OCI-M1 (cell line): ENCODE measurements at places on chromosomes 1 and 21.
A peak's percentile ranks its signal among the peaks of the same experiment; 100 is the strongest.

DNA sequence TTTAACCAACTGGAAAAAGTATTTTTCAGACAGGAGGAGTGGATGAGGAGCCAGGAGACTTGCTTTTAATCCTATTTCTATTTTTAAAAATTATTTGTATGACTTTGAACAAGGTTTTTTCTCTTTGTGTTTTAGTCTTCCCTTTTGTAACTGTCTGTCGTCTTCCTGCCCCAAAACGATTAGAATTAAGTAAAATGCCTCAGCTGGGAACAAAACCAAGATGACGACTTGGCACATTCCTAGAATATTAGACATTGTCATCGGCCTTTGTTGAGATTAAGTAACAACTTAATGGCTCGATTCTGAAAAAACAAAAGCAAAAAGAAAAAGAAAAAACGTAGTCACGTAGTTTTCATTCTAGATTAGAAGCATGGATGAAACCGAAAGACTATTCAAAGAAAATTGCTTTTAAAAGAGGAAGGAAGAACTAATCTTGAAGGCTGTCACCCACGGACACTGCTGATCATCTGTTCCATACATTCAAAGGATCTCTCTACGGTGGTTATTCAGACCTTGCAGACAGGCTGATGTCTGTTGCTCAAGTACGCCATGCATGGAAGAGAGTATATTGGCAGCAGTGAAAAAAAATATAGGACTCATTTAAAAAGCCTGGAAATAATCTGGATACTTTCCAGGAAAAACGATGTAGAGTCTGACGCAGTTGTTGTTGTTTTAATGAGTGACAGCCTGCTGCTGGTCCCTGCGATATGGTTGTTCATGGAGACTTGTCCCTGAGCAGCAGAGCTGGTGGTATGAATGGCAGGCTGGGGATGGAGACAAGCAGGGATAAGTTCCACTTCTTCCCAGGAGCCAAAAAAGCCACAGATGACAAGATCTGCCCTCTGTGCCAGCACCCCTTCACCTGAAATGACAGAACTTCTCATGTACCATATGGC lies 16.8 kb downstream of the GNG4 start:
- DNase-seq: peak; percentile 75

- DNase-seq: no peak
Observed at GRCh38 chr21:46079352-46080170, 18.4 kb upstream of the COL6A2 start.

DNA sequence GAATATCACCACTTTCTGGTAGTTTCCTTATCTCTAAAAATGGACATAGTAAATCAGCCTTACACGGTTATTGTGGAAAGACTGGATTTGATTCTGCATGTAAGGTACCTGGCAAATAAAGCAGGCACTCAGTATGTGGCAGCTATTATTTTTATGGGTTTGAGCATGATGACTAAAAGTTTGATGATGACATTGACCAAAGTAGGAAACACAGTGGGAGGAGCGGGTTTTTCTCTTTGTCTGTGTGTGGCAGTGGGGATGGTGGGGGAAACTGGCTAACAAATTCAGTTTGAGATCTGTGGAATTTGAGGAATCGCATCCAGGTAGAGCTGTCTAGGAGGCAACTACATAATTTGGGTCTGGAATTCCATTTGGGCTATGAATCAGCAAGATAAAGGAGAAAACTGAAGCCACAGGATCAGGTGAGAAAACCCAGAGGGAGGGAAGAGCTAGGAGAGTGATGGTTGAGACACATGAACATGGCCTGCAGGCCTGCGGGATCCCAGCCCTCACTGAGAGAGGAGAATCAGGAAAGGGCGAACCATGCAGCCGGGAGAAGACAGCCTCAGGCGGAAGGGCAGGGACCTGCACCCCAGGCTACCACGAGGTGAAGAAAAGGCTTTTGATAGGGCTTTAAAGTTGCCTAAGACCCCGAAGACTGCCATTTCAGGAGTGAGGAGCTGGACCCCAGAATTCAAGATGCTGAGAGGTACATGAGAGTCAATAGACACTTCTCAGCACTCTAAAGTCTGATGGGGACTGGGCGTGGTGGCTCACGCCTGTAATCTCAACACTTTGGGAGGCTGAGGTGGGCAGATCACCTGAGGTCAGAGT lies 52.2 kb downstream of the MEF2D start:
- DNase-seq: no peak

- no peak for DNase-seq
Observed at GRCh38 chr21:43211072-43211759, 42.4 kb downstream of the CRYAA start.

DNA sequence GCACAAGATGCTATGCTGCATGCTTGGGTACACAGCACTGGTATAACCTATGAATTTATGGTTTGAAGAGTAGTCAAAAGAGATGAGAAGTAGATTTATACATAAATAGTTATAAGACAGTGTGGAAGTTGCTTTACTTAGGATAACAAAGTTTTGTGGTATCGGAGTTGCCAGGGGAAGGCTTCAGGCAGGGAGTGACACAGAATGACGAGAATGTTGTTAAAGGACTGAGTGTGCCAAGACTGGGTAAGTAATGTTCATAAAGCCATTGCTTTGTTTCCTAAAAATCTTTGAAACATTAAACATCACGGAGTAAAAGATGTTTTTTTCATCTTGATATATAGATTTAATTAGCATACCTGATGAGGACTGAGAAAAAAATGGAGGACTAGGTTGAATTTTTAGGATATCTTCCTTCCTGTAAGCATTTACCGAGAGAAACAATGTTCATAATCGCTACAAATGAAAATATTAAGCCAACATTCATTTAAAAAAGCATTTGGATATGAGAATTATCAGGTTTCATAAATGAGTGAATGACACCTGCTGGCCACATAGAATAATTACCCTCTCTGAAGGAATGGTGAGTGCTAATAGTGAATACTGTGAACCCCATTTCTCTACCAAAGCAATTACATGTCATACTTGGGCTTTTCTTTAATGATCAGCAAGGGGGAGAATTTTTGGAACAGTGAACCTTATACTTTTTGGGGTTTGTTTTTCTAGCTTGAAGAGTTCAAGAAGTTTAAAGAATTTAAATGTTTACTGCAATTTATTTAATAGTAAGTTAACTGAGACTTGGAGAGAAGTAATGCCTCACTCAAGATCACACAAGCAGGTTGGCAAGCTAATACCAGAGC lies 28.4 kb downstream of the EXTL2 start:
- DNase-seq: peak; percentile 73

DNA sequence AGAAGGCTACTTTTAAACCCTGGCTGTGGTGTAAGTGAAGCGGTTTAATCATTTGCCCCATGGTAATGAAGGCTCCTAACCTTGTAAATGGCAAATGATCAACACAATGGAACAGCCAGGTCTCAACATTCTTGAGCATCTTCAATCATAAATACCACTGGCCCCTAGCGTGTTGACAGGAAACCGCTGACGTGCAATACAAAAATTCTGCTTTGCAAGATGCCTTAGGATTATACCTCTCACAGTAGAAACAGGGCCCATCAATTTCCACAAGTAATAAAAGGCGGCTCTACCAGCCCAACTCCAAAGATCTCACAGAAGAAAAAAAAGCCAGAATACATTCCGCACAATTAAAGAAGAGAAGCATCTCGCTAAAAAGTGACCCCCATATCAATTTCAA lies 32.8 kb downstream of the LGALS8 start:
- no peak for DNase-seq

GRCh38 chr21:41745026-41745820 lies 21.6 kb downstream of the RIPK4 start:
- DNase-seq: no peak

DNA sequence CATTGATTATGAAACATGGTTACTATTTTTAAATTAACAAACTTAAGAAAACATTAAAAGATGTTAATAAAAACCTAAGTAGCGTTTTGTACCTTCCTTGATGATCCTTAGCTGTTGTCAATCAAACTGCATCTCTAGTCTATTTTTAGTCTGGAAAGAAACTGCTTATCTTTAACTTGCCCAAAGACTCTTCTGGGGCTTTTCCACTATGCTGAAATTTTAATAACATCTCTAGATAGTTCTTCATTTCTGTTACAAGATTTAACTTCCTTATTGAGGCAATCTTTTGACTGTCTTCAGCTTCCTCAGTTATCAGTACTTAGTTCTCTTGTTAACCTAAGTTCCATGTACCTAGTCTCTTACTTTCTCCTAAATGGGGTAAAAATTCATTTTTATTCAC lies 135.9 kb upstream of the HMCN1 start:
- DNase-seq: peak; percentile 31

DNA sequence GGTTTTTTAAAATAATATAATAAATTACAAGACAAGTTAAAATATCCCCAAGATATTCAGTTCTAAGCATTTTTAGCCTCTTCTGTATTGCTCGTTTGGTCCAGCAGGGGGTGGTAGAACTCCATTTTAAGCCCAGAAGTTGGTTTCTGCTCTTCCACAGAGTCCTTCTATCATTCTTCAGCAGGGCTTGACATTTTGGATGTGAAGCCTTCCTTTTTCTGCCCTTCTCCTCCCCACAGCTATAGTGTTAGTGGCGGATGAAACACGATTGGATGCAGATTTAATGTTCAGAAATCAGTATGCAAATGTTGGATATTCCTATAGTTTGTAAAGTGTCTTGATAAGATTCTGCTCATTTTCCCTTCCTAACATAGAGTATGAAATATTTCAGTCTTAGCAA lies 1.4 kb downstream of the NCAM2 start:
- peak; percentile 84 for DNase-seq

- DNase-seq: no peak
Observed at GRCh38 chr1:94597701-94598100, 56.1 kb upstream of the F3 start.

- no peak for DNase-seq
Observed at GRCh38 chr1:167442854-167443565, 75.3 kb downstream of the CD247 start.

GRCh38 chr1:219379691-219380090 lies 206.0 kb downstream of the LYPLAL1 start:
- DNase-seq: no peak

GRCh38 chr1:152001631-152002584 lies 8.2 kb upstream of the S100A10 start:
- peak; percentile 90 for DNase-seq

DNA sequence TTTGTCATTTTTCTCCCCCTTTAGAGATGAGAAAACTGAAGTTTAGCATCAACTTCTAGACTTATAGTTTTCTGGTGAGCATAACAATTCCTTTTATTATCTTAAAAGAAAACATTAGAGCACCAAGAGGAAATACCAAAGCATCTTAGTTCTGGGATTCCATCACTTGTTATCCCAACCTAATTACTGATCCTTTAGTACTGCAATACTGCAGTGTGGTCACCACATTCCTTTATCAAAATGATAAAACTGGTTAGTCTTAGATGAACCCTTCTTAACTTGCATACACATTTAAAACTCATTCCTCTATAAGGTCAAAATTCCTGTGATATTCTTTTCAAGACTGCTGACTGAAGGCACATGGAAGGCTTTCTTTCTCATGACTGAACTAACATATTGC lies 23.1 kb downstream of the SOD1 start:
- DNase-seq: no peak

GRCh38 chr1:195697130-195697529 lies 911.1 kb downstream of the KCNT2 start:
- no peak for DNase-seq

DNA sequence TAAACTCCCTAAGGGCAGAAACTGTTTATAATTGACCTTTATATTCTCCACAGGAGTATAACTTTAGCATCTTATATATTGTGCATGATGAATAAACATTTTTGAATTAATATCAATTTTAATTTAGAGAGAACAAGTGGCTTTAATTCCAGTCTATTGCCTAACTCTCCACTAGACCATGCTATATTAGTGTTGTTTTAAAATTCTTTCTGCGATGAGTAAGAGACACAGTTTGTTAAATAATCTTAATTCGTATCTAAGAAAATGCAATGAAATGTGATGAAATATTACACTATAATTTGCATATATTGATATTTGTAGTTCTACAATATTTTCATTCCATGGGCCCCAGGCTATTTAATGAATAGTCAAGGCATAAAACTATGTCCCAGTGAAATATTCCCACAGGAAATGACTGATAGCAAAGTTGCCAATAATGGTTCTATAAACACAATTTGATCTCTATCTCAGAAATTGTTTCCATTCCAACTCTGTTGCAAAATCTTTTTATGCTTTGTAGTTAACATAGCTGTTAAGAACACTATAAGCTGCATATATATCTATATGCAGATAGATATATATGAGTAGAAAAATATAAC lies 2.9 kb upstream of the SYDE2 start:
- DNase-seq: no peak
